Midbrain (tissue), 1 donor: ENCODE measurements at places on chromosomes 3 and 15.

DNA sequence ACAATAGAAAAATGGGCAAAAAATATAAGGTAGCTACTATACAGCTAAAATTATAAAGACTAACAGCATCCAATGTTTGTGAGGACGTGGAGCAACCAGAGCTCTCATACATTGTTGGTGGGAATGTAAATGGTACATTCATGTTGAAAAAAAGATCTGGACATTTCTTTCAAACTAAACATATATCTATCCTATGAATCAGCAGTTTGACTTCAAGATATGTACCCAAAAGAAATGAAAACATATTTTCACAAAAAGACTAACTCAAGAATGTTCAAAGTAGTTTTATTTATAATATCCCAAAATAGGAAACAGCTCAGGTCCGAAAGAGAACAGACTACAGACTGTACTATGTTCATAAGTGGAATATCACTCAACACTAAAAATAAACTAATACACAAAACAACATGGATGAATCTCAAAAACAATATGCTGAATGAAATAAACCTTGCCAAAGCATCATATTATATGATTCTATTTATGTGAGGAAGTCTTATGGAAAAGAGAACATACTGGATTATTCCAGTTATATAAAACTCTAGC, 8.8 kb upstream of the TTBK2 start:
- no peak for DNase-seq

DNA sequence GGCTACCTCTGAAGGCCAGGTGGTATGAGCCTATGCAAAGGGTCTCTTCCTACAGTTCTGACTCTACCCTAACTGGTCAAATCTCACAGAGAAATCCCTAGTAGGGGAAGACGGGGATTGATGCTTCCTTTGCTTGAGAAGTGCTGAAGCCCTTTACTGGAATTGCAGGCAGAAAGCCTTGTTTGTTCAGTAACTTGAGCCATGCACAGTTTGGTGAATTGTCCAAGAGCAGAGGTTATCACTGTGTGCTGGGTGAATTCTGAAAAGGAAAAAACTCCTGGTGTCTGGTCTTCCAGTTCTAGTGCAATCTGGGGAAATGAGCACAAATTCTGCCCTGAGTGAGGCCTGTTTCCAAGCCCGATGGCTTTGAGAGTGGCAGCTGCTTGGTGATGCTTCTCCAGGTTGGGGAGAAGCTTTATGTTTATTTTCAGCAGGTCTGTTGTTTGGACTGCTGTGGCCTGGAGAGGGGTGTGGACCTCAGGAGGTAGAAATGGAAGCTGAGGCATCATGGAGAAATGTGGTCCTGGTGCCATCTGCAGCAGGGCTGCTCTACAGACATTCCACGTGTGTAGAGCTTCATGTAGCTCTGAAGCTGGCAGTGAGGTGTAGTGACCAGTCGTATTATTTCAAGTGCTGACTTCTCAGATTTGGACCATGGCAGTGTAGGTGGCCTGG, 60.9 kb downstream of the ARNT2 start:
- no peak for DNase-seq

DNA sequence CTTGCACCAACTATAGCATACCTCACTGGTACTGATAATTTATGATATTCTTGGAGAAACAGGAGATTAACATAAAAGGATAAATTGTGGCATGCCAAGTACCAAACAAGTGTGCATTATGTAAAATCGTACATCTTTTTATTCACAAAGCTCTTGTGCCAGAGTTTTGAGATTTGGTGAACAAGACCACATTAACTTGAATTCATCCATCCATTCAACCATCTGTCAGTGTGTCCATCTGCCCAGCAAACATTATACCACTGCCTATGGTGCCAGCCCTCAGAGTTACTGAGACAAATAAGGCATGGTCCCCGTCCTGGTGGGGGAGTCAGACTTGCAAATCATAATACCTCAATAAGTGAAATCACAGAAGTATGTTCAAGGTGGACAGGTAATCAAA, 17.0 kb upstream of the NEO1 start:
- DNase-seq = no peak

DNA sequence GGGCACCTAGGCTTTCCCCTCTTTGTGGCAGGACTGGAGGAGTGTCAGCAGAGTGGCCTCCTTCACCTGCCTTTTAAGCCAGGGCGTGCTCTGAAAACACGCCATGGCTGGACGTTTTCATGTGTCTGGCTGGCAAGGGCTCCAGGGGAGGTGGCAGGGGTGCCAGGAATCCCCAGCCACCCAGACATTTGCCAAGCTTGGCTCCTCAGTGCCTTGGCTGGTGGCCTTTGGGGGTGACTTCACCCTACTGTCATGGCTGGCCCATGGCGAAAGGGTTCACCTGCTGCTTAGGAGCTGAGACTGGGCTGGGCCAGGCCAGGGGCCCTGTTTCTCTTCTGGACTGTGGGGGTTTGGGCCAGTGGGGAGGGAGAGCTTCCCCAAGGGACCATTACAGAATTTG, 17.6 kb downstream of the KLF13 start:
- no peak for DNase-seq

DNA sequence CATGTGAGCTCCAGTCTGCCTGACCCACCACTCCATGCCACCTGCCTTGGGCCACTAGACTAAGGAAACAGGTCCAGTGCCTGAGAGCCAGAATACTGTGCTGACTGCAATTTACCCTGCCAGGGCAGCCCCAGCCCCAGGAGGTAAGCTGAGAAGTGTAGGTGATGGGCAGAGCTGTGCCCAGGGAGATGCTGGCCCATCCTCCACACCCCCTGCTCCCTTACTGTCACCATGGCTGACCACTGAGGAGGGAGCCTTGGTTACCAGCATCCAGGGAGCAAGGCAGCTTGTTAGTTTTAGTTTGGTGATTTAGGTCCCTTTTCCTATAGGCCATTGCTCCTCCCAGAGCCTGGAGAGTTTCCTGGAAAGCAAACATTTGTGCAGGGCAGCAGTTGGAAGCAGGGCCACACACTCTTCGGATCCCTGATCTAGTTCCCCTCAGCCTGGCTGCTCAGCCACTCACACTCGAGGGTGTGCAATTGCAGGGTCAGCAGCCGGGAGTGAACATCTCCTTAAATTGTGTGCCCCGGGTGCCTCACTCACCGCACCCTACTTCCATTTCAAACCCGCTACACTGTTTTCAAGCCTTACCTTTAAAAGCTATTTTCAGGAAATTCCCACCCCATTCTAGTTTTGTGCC, 2.0 kb downstream of the GALNT15 start:
- no peak for DNase-seq

DNA sequence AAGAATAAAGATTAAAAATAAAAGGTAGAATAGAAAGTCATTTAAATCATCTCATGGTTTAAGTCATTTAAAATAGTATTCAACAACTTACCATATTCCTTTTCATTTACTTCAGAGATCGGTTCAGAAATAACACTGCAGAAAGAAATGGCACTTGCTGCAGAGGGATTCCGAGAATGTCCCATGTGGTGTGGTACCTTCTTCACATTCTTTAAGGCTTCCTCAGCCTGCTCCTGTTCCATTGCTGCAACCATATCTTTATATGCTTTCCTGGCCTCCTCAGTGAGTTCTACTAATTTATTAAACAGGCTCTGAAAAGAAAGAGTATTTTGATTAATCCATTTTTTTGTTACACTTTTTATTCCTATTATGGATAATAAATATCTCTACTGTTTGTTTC, 32.6 kb upstream of the SHC4 start:
- no peak for DNase-seq

- DNase-seq = no peak
Measured at GRCh38 chr15:28918141-28918983, 32.6 kb downstream of the APBA2 start.

DNA sequence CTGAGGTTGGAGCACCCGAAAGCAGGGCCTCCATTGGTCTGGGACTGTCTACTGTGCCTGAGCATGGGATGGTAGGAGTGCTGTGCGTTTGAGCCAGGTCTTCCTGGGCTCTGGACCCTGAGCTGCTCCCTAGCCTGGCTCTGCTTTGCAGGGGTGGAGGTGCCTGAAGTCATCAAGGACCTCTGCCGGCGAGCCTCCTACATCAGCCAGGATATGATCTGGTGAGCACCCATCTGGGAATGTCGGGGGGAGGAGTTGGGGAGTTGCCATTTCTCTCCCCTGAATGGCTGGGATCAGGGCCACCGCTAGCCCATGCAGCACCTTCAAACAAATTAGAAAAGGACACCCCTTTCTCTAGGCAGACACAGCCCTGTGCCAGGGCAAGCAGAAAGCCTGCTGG, 20.7 kb downstream of the DUOX1 start:
- DNase-seq = no peak

GRCh38 chr15:40702077-40702476, 7.1 kb downstream of the RAD51 start:
- DNase-seq = no peak

- no peak for DNase-seq
Measured at GRCh38 chr3:13465236-13465873, 14.8 kb upstream of the HDAC11 start.
